ENCODE measurements at places on chromosomes 12 and 14.

GRCh38 chr14:21913759-21914158, 240.1 kb upstream of the OR4E1 start:
- DNase-seq, result peak; percentile 15

DNA sequence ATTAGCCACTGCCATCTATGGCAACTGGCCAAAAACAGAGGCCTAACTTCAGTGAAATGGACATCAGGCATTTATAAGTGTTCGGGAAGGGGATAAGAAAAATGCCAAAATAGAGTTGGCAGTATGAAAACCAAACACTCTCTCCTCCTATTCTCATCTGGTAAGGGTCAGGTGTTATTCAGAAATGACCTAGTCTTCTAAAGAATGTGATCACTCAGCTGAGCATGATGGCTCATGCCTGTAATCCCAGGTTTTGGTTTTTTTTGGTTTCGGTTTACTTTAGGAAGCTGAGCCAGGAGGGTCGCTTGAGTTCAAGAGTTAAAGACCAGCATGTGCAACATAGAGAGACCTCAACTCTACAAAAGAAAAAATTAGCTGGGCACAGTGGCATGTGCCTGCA, 170.3 kb downstream of the GRIN2B start:
- DNase-seq, result no peak

DNA sequence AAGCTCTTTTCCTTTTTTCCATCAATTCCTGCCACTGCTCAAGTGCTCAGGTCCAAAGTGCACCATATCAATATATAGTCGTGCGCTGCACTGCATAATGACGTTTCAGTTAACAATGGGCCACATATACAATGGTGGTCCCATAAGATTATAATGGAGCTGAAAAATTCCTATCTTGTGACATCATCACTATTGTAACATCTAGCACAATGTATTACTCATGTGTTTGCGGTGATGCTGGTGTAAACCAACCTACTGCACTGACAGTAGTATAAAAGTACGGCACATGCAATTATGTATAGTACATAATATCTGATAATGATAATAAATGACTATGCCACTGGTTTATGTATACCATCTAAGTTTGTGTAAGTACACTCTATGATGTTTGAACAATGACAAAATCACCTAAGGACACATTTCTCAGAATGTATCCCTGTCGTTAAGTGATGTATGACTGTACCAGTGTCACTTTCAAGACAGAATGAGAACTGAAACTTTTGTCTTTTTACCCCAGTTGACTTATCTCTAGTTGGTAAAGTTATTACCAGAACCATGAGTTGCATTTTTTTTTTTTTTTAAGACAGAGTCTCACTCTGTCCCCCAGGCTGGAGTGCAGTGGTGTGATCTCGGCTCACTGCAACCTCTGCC, 53.7 kb upstream of the INSM2 start:
- no peak for DNase-seq

GRCh38 chr12:49244176-49244575, 20.7 kb upstream of the TUBA1C start:
- peak; percentile 78 for DNase-seq

- DNase-seq, result peak; percentile 25
Observed at GRCh38 chr14:20530771-20531571, 25.6 kb downstream of the RNASE10 start.

- no peak for DNase-seq
Observed at GRCh38 chr12:77537663-77538062, 293.0 kb upstream of the NAV3 start.

DNA sequence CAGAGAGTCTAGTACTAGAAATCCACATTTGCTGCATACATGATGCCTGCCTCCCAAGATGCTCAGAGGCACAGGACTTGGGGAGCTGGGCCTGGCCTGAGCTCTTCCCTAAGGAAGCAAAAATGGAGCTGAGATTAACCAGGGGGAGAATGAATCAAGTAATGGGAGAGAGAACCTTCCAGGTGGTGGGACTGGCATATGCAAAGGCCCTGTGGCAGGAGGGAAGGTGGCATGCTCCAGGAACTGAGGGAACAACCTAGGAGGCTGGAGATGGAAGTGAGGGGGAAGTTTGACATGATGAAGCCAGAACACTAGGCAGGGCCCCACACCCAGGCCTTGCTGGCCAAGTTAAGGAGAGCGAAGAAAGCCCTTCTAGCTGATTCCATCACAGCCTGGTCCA, 23.3 kb downstream of the TMEM63C start:
- DNase-seq, result no peak

GRCh38 chr12:54977155-54977554, 7.4 kb downstream of the TESPA1 start:
- DNase-seq, result peak; percentile 8

GRCh38 chr14:99575043-99576023, 28.7 kb downstream of the CCDC85C start:
- DNase-seq, result no peak

DNA sequence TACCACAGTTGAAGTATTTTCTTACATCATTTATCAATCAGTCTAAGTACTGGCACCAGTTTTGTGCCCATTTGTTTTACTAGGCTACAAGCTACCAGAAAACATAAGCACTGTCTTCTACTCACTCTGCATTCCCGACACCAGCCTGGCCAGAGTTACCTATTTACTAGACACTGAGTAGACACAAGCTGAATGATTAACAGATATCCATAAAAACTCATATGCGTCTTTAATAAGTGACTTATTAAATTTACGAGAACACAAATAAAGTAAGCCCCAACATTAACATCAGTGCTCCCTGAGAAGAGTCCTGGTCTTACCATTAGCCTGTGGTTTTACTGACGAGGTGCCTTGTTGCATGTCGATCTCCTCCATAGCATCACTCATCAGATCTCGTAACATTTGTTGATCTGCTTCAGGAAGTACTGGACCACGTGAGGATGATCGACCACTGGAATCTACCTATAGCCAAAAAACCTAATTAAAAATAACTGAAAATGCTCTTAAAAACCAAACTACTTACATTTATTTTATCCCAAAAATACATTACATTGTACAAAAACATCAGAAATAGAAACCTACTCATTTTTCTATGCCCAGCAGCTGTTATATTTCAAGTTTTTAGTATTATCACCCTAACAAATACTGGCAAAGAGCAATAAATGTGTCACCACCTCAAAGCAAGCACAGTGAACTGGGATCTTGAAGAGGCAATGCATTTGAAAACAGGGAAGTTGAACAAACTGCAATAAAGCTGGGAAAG, 53.3 kb downstream of the BDKRB1 start:
- no peak for DNase-seq

- DNase-seq, result peak; percentile 50
Observed at GRCh38 chr12:102740141-102740955, 176.7 kb downstream of the PAH start.

DNA sequence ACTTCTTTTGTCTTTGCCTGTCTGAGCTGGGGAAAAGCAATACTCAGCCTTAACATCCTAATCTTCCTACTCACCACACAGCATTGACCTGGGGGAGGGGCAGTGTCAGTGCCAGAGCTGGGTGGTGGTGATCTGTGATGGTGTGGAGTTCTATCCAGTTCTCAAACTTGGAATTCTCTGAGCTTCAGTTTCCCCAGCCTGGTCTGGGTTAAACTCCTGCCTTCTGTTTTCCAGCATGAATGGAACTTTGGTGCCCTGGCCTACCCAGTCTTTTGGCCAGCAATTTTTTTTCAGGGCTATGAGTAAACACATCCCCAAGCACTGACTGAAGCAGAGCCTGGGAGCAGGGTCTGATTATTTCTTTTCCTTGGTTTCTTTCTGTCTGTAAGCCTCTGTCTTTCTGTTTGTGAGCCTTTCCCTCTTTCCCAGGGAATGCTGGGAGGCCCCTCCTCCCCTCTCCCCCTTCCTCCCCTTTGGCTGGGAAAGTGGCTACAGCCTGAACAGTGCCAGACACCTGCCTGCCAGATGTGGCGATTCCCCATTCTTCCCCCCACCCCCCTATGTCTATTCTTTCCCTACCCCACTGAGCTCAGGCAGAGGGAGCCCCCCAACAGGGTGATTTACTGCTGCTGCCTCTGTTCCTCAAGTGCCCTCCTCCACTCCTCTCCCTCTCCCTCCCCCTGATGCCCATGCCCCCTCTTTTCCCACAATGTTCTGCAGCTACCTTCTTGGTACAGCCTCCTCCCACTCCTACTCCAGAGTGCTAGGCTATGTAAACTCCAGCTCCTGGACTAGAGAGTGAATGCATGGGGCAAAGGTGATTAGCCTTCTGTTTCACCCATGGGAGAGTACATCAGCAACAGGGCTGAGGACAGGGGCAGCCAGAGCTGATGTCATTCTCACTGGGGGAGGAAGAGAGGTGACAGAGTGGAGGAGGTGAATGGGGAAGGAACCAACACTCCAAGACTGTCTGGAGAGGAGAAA, 11.1 kb downstream of the GPR84 start:
- DNase-seq, result peak; percentile 83

DNA sequence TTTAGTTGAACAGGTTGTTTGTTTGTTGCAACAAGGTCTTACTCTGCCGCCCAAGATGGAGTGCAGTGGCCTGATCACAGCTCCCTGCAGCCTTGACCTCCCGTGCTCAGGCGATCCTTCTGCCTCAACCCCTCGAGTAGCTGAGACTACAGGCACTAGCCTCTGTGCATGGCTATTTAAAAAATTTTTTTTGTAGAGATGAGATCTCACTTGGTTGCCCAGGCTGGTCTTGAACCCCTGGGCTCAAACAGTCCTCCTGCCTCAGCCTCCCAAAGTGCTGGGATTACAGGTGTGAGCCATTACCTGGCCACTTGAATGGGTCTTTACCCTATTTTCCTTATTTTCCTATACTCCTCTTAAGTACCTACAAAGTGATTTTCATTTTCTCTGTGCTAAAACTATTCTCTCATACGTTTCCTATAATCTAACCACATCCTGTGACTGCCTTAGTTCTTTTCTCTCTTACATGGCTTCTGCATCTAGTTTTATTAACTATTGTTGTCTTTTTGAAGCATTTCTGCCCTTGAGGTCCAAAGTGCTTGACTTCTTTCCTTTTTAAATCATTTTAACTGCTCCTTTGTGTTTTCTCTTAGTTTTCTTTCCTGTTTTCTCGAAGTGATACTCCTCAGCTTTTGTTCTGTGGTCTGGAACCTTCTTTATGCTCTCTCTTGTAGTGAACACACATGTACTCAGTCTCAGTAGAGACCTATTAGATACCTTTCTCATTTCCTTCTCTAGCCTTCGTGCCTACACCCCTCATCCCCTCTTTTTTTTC, 14.1 kb downstream of the GPX2 start:
- no peak for DNase-seq

DNA sequence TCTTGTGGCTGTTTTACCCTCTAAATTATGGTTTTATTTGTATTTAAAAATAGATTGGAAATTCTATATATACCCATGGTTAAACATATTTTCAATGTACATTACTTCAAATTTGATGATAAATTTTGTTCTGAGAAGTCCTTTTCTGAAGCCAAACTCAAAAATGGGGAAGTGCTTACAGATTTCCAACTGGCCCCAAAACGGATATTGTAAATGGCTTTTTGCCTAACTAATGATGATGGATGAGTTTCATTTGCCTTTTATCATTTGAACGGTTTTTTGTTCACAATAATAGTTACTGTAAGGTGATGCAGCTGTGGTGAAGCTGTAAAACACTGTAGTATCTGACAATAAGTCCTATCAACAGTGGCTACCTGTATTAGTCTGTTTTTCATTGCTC, 136.9 kb downstream of the FUT8 start:
- DNase-seq, result no peak

GRCh38 chr14:87045246-87045645, 947.7 kb downstream of the GALC start:
- no peak for DNase-seq

GRCh38 chr12:43951286-43951685, 115.4 kb downstream of the TMEM117 start:
- no peak for DNase-seq

- DNase-seq, result peak; percentile 42
Observed at GRCh38 chr12:51593539-51593938, 2.5 kb downstream of the SCN8A start.

GRCh38 chr14:22978487-22978837, 3.9 kb downstream of the AJUBA start:
- no peak for DNase-seq

GRCh38 chr14:61469781-61470180, 148.4 kb downstream of the PRKCH start:
- DNase-seq, result no peak

- DNase-seq, result no peak
Observed at GRCh38 chr14:94398182-94398479, 9.7 kb upstream of the SERPINA1 start.

- DNase-seq, result no peak
Observed at GRCh38 chr14:100239211-100239839, 381 bp downstream of the YY1 start.

GRCh38 chr12:53193040-53193439, 12.3 kb upstream of the CSAD start:
- no peak for DNase-seq

Measured in fibroblast of skin of left quadriceps (primary cell).